DMS 273 treated with DMSO at 0.1 percent for 48 hours (cell line): ENCODE measurements at places on chromosomes 7 and 10.

- no peak for DNase-seq
These were observed 274.1 kb upstream of the COBL start for GRCh38 chr7:51590746-51591145.

DNA sequence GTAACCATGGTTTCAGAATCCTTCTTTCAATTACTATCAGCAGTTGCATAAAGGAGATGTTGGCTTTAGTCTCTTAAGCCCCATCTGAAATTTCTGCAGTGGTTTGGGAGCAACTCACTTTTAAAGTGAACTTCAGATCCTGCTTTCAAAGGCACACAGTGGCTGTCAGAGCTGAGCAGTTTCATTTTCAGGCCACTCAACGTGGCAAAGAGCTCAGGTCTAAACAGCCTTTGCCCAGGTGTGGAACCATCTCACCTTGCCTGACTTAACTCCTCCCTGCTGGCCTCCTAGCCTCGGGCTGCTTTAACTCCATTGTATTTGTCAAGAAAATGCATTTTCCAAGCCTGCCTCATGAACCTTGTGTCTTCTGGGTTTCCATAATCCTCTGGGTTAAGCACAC lies 197.5 kb upstream of the KMT2E start:
- no peak for DNase-seq

GRCh38 chr7:35714407-35714806 lies 19.5 kb upstream of the HERPUD2 start:
- no peak for DNase-seq

DNA sequence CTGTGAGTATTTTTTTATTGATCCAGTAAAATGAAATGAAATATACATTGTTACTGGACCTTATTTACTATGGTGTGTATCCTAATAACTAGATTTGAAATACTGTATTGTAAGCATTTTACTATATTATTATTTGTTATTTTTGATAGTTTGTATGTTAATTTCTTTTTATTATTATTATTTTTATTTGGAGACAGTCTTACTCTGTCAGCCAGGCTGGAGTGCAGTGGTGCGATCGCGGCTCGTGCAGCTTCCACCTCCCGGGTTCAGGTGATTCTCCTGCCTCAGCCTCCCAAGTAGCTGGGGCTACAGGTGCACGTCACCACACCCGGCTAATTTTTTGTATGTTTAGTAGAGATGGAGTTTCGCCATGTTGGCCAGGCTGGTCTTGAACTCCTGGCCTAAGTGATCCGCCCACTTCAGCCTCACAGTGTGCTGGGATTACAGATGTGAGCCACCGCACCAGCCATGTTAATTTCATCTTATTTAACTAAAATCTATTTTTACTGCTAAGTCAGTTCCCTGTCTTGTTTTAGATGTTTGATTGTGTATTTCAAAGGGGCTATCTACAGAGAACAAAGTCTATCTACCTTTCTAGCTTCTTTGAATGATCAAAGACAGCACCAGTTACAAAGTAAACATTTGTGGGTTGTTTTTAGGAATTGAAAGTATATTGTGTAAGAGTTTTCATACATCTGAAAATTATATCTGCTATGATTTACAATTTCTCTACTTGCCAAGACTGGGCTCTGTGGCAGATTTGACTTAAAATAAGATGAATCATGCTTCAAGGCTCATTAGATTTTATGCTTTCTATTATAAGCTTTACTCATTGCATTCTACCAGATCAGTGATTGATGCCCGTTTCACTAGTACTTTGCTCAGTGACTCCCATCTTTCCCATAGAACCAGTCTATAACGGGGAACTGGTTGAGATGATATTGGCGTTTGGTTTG lies 41.6 kb downstream of the CDC123 start:
- no peak for DNase-seq

DNA sequence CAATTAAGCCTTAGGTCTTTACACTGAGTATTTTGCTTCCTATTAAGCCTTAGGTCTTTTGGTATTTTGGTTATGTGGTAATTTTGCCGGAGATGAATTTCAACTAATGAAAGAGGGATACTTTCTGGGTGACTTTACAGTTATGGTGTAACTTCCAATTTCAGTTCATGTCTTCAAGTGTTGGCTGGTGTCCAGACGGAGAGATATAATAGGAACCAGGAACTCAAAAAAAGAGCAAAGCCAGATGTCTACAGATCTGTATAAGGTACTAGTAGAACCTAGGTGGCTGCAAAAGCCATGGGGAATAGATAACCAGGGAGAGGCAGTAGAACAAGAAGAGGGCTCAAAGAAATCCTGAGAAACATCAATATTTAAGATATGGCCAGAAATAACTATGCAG lies 12.3 kb downstream of the ERCC6 start:
- no peak for DNase-seq

GRCh38 chr10:124955243-124955642 lies 13.3 kb downstream of the ZRANB1 start:
- no peak for DNase-seq

DNA sequence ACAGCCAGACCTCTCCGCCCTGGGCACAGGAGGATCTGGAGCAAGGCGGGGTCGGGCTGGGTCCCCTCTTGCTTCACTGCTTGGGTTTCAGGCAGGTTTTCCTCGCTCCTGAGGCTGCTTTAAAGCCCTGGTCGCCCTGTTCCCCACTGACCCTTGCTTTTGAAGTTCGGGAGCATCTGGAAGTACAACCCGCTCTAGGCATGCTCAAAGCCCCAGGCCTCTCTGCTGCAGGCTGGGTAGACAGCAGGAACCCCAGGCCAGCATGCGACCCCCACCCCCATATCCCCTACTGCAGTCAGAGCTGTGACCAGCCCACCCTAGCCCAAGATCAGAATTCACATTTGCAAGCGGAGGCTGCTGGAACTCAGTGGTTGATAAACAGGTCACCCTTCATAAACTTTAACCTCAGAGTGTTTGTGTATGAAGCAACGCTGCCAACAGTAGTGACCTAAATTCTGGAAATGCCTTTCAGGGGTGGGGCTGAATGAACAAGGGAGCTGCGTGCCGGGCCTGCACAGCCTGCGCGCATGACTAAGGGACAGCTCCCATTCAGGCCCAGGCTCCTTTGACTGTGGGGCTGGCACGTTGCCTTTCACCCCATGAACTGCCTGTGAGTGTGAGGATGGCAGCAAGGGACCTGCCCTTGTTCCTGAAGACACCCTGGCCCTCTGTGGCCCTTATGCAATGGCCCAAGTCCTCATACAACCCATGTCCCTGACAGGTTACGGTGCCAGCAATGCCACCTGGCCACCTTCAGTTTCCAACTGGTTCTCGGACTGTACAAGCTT lies 52.5 kb downstream of the PROSER2 start:
- no peak for DNase-seq

DNA sequence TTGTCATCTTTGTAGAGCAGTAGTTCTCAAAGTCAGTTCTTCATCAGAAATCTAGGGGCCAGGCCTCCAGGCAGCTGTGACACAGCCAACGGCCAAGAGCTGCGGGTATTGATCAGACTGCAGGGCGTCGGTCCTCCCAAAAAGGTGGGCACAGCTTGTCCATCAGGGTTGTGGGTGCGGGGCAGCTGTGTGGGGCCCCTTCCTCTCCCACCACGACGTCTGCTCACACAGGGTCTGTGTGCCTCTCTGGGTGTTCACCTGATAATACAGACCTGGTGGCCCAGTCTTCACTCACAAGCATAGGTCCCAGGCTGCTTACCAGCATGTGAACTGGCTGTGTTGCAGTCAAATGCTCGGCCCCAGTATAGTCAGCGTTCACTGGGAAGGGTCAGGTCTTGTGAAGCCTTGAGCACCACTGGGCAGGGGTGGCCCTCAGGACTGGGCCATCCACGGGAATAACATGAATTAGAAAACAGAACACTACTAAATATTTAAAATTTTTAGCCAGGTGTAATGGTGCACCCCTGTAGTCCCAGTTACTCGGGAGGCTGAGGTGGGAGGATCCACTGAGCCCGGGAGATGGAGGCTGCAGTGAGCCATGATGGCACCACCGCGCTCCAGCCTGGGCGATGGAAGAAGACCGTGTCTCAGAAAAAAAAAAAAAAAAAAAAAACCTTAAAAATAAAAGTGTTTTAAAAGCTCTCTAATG lies 102.8 kb upstream of the DIP2C start:
- DNase-seq: no peak

DNA sequence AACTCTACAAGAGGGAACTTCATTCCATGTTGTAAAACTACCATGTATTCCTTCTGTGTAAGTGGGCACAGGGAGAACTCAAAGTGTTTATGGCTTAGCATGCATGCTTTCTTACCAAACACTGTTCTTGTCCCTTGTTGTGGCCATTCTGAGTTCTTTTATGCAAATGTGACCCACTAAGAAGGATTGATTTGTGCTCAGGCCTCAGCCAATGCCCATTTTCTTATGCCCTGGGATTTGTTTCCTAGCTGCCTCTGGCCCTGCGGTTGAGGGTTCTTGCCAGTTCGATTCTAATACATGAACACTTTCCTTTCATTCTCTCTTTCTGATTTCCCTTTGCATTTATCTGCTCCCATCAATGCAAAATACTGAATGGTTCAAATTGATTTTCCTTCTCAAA lies 316.7 kb downstream of the NRG3 start:
- no peak for DNase-seq

DNA sequence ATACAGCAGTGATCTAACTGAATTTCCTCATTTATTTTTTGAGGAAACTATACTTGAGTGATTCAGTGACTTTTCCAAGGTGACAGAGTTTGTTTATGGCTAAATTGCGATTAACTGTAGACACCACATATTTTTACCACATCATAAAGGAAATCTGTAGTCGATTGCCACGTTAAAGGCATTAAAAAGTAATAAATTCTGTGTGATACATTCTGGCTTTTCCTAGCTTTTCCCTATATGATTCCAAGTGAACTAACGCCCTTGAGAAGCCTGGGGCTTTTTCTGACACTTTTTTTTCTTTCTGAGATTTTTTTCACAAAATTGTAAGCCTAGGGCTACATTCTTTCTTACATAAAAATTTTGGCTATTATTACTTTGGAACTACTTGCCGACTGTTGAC lies 266.9 kb downstream of the BICC1 start:
- DNase-seq: no peak

GRCh38 chr10:123147635-123148413 lies at the start of gene HMX2:
Gene HMX2, plus strand, starts transcription at chr10:123148136. Its CDS starts 243 bp downstream, at chr10:123148379.
- DNase-seq: no peak

GRCh38 chr10:23829556-23829955 lies 379.4 kb upstream of the KIAA1217 start:
- no peak for DNase-seq

DNA sequence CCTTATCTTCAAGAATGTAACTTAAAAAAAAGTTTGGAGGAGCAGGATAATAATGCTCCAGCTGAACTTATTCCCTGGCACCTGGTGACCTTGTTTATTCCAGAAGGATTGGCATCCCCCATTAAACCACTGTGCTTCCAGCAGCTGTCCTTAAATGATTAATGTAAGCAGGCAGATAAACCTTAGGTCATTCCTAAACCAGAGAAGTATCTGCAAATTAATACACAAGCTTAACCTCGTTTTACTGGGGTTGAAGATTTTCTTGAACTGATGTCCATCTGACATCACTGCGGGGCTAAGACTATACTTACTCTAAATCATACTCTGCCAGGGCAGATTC lies 116.1 kb upstream of the PALS2 start:
- no peak for DNase-seq

DNA sequence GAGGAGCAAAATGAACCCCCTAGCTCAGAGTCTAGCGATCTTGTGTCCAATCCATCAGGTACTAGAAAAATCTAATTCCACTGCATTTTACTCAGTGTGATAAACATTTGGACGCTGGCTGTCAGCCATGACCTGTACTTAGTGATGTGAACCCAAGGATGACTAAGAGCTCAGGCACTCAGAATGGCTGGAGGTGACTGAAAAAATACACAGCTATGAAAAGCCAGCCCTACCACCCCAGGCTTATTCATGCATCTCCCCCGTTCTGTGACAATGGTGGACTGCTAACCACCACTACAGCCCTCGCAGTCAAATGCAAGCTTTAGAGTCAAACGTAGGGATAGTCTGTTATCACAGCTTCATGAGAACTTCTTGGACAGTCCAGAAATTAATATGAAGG lies 14.9 kb downstream of the AFAP1L2 start:
- DNase-seq: no peak

- no peak for DNase-seq
These were observed 10.5 kb downstream of the ZNF282 start for GRCh38 chr7:149205690-149206381.

- no peak for DNase-seq
These were observed 119.5 kb upstream of the CAV2 start for GRCh38 chr7:116380025-116380424.

DNA sequence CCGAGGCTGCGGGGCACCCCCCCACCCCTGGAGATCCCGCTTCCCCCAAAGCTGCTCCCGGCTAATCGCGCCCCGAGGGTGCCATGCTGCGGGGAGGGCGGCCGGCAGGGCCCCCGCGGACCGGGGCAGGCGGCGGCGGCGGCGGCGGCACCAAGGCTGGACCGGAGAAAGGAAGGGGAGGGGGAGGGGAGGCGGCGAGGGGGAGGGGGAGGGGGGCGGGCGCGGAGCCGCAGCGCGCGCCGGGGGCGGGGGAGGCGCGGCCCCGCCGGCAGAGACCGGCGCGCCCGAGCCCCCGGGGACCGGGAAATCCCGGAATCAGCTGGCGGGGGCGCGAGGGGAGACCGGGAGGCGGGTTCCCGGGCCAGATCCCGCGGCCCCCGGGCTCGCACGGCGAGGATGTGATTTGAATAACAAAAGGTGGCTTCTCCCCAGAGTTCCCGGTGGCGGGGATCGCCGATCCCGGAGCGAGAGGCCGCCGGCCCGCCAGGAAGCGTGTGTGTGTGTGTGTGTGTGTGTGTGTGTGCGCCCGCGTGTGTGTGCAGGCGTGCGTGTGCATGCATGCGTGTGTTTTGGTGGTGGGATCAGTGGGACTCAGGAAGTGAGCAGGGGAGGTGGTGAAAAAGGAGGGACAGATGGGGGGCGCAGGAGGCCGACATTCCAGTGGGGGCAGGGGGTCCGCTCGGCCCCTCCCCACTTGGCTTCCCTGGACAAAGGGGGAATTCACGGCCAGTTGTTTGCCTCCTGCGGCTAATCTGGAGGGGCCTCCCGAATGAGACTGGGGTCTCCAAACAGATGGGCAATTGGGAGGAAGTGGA lies 99.5 kb downstream of the HIP1 start:
- no peak for DNase-seq

GRCh38 chr7:74002474-74003017 lies 25.4 kb upstream of the ELN start:
- DNase-seq: no peak

DNA sequence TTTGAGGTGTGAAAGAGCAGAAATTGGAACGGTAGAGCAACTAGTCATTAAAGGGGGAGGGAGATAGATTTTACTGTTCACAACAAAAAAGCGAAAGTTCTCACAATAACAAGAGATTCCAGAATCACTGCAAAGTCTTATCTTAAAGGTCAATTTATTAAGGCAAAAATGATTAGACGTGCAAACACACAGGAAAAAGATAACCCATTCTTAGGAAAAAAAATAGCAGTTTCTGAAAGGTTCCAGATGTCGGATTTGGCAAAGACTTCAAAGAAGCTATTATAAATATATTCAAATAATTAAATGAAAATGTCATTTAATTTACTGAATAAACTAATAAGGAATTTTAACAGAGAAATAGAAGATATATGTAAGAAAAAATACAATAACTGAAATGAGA lies 70.8 kb upstream of the GNAI1 start:
- no peak for DNase-seq
